Esophagus mucosa (tissue), 1 donor: ENCODE measurements at places on chromosomes 16 and 17. TPM values are rescaled to one million over a fixed set of nuclear protein-coding genes. Genes with fewer than 3 reads are reported as not detected.

The TMEM98 gene
- 7.3 TPM for total RNA-seq

The DOC2A gene
- 0.20 TPM for total RNA-seq

The AOC2 gene
- 0.44 TPM for total RNA-seq

The RNF43 gene
- 7.4 TPM for total RNA-seq

The CACNB1 gene
- total RNA-seq = 2.0 TPM

The EVI2B gene
- 1.3 TPM for total RNA-seq

The USH1G gene
- 6.4 TPM for total RNA-seq

The GCGR gene
- total RNA-seq = 0.08 TPM

DNA sequence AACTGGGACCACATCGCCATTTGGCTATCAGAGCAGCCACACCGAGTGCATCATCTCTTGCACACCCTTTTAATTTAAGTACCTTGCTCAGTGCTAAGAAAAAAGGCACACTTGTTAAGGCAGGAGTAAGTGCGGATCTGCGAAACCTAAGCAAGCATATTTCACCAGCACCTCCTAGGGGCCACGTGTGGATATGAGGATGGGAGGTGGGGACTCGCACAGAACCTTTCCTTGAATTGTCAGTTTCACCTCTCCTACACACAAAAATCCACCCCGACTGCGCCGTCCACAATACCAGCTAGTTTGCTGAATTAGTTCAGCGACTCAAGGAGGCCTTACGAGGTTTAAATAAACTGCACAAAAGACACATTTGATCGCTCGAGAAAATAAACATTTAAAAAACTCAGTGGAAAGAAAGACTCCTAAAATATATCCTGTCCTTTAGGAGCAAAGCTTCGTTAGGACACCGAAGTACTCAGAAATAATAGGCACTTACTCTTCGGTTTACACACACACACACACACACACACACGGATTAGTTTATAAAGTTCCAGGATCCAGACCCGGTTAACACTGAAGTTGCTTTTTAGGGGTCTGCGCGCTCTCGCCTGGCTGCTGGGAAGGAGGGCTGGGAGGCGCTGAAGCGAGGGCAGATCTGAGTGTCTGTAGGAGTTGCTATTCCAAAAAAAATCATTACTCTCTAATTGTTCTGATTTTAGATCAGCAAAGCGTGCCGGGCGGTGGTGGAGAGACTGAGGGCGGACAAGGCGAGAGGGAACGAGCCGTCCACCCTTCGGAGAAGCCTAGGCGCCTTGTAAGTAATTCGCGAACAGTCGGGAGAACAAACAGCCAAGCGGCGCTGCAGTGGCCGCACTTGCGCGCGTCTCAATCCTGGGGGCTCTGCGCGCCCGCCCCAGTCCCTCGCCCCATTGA, 1.0 kb upstream of the KCNJ2 start:
- peak; percentile 49 for ATAC-seq

GRCh38 chr16:48491517-48491916, 106.3 kb upstream of the SIAH1 start:
- ATAC-seq = no peak

GRCh38 chr17:74877592-74878548, 5.1 kb upstream of the FDXR start:
- peak; percentile 79 for ATAC-seq

DNA sequence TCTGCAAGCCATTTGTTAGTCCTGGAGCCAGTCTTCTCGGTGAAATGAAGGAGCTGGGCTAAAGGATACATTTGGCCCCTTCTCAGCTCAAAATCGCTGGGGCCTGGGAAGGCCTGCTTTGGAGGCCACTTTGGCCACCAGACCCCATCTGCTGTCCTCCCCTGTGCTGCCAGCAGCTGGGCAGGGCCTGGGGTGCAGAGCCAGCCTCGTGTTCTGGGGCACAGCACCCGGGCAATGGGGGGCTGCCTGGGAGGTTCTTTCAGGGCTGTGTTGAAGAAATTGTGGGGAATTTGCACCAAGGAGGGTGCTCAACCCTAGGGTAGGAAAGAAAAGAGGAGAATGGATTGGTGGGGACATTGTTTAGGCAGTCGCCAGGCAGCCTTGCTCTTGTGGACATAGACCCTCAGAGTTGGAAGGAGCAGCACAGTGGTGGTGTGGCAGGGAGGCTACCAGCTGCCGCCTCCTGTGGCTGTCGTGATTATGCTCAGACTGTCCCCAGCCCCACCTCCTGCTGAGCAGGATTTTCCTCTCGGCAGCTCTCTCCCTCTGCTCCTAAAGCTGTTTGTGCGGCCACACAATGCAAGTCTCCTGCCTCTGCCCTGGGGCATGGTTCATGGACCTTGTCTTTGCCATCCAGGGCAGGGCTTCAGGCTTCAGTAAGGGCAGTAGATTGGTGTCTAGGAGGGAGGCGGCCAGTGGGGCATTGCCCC, 174.8 kb downstream of the NTN1 start:
- peak; percentile 81 for ATAC-seq

DNA sequence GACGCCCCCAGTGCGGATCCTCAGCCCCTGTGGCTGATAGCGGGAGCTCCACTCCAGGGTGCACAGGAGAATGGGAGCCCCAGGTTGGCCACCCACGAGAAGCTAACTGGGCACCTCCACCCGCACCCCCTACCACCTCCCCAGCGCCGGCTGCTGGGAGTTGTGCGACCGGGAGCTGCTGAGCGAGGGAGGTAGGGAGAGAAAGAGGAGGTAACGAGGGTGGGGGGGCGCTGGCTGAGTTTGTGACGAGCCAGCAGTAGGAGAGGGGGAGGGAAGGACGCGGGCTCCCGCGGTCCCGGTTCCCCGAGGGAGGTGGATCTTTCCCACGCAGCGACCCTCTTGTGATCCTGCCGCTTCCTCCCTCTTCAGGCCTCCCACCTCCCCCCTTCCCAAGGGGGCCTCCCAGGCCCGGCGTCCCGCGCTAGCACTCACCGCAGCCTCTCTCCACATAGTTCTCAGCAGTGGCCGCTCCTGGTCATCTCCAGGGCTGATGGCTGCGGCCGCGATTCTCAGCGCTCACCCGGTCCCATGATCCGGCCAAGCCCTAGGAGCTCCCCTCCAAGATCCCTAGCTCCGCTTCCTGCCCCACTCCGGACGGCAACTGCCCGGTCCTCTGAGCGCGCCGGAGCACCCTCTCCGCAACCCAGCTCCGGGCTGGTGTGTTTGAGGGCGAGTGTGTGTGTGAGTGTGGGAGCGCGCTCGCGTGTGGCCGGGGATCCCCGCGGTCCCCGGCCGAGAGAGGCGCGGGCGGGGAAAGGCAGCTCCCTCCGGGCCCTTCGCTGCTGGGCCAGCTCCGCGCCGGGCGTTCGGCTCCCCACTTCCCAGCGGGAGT, at the start of gene GRIN2A:
GRIN2A (minus strand) TSS at position 207 of the 832 bp plus-strand sequence. CDS start 2,017 bp downstream, outside the sequence.
- no peak for ATAC-seq

DNA sequence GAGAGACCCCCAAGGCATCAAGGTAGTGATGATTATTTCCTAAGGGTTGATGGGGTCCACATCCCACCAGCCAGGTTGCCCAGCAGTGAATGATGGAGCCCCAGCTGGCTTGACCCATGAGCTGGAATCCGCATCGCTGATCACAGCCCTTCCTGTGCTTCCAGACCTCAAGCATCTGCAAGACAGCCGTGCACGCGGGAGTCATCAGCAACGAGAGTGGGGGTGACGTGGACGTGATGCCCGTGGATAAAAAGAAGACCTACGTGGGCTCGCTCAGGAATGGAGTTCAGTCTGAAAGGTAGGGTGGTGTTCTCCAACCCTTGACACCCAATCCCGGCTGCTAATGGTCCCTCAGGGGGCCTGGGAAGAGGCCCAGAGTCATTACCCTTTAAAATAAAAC, 69.3 kb downstream of the CRISPLD2 start:
- ATAC-seq = no peak

- ATAC-seq = no peak
Measured at GRCh38 chr16:52906281-52906680, 146.4 kb downstream of the CHD9NB start.

- ATAC-seq = no peak
Measured at GRCh38 chr16:27228621-27229501, 25.5 kb downstream of the KDM8 start.

DNA sequence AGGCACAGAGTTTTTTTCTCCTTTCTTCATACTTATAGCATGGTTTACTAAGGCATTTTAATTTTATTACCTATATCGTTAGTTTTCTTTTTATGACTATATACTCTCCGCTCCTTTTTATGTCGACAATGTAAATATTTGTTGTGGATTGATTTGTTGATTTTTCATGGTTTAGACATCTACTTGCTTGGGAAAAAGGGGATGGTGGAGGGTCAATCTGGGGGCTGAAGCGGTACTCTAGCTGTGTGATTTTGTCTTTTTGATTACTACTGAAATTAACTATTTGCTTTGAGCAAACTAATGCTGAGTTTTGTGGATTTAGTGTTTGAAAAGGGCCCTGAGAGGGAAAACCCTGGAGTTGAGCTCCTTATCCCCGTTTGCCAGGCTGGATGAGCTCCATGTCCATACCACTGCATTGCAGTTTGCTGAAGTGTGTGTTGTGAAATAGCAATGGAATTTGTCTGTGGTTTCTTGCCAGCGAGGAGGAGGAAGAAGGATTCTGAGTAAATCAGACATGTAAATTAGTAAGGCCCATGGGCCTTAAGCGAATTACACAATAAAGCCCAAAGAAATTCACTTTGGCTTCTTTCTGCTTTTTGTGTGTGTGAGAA, 72.0 kb downstream of the FTO start:
- peak; percentile 78 for ATAC-seq

DNA sequence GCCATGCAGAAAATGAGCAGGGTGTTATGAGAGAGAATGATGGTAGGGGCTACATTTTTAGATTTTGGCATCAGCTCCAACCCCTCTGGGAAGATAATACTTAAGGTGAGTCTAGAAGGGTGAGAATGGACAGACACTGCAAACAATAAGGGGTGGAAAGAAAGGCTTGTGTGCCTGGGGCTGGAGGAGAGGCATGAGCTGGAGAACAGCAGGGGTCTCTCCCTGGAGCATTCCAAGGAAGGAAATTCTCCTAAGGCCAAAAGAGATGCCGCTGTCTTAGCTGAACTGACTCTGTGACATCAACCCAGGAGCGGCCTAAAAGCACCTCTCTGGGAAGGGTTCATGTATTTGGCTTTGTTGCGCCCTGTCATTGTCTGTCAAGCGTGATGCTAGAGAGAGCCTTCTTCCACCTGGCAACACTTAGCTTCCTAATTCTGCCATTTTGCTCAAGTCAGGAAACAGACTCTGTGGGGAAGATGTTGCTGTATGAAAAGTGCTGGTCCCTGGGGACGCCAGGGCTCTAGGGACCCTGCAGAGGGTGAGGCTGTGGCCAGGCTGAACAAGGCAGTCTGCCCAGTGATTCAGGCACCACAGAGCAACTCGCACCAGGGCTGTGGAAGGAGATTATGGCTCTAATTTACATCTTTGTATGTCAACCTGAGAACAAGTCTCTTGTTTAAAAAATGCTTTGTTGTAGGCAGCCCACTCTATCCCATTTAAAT, 225.7 kb downstream of the CBLN1 start:
- no peak for ATAC-seq

- ATAC-seq = peak; percentile 21
Measured at GRCh38 chr16:87463722-87464690, 28.8 kb downstream of the ZCCHC14 start.

- ATAC-seq = no peak
Measured at GRCh38 chr17:36074365-36074764, 10.3 kb downstream of the CCL18 start.

GRCh38 chr17:69231521-69231920, 2.9 kb upstream of the ABCA10 start:
- no peak for ATAC-seq

DNA sequence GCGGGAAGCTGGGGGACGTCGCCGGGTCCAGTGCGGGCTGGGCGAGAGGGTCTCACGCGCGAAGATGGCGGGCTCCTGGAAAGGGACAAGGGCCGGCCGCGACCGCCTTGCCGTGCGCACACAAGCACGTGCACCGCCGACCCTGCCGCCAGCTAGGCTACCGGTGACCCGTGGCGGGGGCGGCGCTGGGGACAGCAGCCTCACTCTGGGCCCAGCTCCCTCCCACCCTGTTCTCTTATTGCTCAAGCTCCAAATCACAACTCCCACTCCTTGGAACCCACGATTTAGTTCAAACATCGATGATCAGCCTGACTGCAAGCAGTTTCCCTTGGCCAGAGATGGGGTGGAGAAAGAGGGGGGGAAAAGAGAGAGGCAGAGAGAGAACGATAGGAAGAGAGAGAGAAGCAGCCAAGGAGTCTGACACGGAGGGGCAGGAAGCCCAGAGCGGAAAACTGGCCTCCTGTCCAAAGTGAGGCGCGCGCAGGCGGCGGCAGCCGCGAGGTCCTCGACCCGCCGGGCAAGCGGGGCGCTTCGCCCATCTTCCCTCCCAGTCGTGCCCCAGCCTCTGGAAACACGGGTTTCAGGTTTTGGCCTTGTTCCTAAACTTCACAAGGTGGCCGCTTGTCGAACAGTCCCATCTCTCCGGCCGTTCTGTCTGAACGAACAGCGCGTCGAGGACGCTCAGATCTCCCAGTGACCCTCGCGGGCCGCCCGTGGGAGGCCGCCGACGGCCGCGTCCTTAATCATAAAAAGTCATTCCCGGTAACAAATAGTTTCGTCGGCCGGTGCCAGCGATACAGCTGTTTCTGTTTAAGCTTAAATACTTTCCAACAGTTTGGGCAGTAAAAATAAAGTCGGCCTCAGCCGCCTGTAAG, 1.7 kb upstream of the CBX8 start:
- no peak for ATAC-seq

DNA sequence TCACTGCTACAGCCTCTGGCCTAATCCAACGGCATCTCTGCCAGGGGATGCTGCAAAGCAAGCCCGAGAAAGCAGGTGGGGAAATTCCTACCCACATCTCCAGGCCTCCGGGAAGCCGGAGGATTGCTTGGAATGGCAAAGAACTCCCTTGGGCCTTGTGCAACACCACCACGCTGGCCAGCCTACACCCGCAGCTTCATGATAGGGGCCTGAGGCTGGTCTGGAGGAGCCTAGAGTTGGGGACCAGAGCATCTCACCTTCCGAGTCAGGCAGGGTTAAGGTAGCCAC, 20.3 kb downstream of the GGA3 start:
- ATAC-seq = no peak

DNA sequence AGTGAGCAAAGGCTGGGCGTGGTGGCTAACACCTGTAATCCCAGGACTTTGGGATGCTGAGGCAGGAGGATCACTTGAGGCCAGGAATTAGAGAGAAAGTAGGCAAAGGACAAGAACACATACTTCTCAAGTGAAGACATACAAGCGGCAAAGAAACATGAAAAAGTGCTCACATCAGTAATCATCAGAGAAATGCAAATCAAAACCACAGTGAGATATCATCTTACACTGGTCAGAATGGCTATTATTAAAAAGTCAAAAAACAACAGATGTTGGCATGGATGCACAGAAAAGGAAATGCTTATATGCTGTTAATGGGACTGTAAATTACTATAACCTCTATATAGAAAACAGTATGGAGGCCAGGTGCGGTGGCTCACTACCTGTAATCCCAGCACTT, 12.2 kb upstream of the SLX4 start:
- no peak for ATAC-seq

GRCh38 chr17:64571746-64572145, 65.0 kb downstream of the CEP95 start:
- ATAC-seq = no peak
